ENCODE measurements at places on chromosomes 11 and 22. TPM values are rescaled to one million over a fixed set of nuclear protein-coding genes. Genes with fewer than 3 reads are reported as not detected.

- DNase-seq = no peak
Observed at GRCh38 chr11:17651681-17652080, 67.7 kb upstream of the MYOD1 start.

Gene PRG3
- total RNA-seq = not detected

Gene ZNF214
- total RNA-seq = 0.96 TPM

Gene CARD18
- not detected for total RNA-seq

GRCh38 chr22:40001800-40002577 is 7.2 kb downstream of the FAM83F start:
- DNase-seq = no peak

DNA sequence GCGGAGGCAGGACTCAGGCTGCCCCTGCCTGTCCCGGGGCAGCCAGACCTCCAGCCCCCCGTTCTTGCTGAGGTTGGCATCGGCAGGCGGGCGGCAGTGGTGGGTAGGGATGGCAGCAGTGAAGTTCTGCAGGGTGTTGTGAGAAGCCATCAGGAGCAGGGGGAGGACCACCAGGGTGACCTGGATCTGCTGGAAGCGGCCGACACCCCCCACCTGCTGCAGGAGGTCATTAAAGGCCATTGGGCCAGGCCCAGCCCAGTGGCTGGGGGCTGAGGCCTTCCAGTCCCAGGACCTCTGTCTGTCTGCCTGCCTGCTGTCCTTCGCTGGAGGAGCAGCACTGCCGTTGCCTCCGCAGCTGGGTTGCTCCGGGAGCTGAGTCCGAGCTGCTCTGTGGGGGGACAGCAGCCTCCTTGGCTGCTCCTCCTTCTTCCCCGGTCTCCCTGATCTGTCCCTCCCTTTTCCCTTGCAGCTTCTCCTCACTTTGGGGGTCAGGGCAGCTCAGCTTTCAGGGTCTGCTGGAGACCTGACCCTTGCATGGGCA is at the start of gene SLC22A6:
TSS of gene SLC22A6 (minus strand) at position 517 of the 541 bp plus-strand sequence. CDS start at position 240, 277 bp downstream.
- DNase-seq = peak; percentile 85

Gene SCN3B
- 1.3 TPM for total RNA-seq

DNA sequence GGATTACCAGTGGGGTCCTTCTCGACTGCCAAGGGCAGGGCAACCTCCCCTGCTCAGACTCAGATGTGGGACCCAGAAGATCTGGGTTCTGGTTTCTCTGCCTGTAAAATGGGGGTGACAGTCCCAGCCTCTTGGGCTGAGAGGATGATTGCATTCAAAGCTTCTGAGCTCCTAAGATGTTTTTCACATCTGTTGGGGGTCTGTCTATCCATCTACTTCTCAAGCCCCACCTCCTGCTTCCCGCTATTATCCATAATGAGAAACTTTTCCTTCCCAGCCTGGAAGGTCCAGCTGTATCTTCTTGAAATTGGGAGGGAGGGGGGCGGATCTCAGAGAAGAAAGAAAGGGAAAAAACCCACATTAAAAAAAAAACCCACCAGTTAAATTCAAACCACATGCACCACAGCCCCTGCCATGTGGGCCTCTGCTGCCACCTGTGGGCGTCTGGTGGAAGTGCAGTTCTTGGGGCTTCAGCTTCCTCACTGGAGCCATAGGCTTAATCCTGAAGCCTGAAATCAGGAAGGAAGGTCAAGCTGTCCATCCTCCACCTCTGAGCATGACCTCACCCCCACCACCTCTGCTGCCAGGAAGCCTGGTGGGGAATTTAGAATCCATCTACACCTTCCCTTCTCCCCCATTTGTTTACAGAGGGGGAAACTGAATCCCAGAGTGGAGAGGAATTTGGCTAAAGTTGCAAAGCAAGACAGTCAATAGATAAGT is 27.3 kb downstream of the ARHGEF17 start:
- no peak for DNase-seq

- no peak for DNase-seq
Observed at GRCh38 chr11:8705146-8705545, 22.6 kb downstream of the RPL27A start.

DNA sequence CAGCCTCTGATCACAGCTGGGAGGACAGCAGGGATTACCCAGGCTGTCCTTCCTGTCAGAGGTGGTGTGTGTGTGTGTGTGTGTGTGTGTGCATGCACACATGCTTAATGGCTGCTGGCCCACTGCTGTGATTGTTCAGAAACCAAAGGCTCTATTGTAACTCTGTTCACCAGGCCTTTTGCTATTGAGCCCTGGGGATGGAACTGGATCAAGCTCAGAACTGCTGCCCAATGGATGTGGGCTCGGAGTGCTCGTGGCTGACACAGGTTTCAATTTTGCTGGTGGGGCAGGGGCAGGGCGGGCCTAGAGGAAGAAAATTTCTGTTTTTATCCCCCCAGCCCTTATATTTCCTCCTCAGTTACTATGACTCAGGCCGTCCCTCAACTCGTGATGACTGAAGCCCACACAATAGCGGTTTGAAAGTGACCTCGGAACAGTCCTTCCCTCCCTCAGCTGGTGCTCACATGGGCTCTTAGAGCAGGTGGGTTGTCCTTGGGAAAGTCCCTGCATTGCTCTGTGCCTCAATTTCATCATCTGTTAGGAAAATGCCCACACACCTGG is 359.3 kb downstream of the TENM4 start:
- DNase-seq = no peak

DNA sequence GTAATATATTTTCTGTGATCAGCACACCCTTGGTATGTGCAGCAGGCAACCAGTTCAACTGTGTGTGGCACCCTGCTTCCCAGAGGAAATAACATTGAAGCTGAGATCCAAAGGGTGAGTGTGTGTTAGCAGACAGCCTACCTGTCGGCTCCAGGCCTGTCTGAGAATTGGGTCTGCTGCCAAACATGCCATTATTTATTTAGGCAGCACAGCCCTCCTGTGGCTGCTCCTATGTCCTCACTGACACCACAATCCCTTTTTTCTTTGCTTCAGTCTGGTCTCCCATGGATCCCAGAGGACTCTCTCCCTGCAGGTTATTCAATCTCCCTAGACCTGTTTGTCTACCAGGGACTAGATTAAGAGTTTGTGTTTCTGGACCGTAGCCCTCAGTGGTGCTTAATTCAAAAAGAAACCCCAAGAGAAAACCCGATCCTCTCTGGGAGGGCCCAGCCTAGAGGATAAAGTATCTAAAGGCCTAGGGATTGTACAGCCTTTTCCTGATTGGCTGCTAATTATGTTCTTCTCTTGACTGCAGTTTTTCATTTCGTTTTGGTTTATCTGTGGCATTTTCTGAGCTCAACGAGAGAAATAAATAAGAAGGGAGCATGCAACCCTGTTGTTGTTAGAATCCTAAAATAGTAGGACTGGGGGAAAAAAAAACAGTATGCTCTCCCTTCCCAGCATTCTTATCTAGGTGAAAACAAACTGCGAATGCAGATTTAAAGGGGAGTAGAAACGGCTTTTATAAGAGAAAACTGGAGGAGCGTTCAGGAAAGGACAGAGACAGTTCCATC is 24.1 kb downstream of the KCNE3 start:
- DNase-seq = no peak

- DNase-seq = no peak
Observed at GRCh38 chr22:32882774-32883530, 81.4 kb downstream of the TIMP3 start.

Gene DUSP8
- 14.8 TPM for total RNA-seq

Gene KCNK4
- total RNA-seq = not detected

Gene APOC3
- 2.2 TPM for total RNA-seq

Gene CD3G
- total RNA-seq = 1.1 TPM

GRCh38 chr11:33893711-33894397 is 2.0 kb upstream of the LMO2 start:
- no peak for DNase-seq

- no peak for DNase-seq
Observed at GRCh38 chr22:45612451-45612901, 59.2 kb upstream of the ATXN10 start.

- no peak for DNase-seq
Observed at GRCh38 chr11:6855971-6856541, 6.8 kb upstream of the OR10A2 start.

DNA sequence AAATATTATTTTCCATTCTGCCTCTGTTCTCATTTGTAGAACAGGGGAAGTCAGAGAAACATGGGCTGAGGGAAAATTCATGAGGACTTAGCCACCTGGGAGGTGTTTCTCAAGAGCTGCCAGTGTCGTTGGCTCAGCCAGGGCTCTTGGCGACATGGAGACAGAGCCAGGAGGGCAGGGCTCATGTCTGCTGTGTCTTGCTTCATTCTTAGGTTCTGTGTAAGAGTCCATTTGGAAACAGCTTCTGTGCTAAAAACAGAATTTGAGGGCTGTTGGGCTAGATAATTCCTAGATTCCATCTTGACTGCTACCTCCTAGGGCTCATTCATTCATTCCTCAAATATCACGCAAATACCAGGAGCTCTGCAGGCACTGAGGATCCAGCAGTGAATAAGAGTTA is 15.1 kb upstream of the MRGPRX2 start:
- DNase-seq = no peak

Gene MLC1
- 0.26 TPM for total RNA-seq

Gene RFPL3
- not detected for total RNA-seq

DNA sequence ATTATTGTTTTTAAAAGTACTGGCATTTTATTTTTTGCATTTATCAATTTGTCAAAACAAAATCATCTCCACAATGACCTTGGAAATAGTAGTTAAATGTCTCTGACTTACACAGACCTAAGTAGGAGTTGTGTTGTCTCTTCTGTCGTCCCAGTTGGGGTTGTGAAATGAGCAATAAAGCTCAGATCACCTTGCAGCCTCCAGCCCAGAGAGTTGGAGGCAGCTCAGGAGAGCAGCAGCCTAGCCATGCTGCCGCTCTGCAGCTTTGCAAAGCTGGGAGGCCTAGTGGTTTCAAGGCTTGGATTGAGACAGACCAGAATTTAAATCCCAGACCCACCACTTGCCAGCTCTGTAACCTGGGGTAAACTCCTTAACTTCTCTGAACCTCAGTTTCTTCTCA is 65.2 kb upstream of the CRYBB3 start:
- DNase-seq = no peak
